ENCODE measurements at places on chromosomes 5 and 9.

GRCh38 chr5:14445013-14445412 is 136.6 kb upstream of the OTULINL start:
- DNase-seq: no peak

GRCh38 chr5:75091597-75091996 is 39.2 kb upstream of the GCNT4 start:
- DNase-seq: no peak

DNA sequence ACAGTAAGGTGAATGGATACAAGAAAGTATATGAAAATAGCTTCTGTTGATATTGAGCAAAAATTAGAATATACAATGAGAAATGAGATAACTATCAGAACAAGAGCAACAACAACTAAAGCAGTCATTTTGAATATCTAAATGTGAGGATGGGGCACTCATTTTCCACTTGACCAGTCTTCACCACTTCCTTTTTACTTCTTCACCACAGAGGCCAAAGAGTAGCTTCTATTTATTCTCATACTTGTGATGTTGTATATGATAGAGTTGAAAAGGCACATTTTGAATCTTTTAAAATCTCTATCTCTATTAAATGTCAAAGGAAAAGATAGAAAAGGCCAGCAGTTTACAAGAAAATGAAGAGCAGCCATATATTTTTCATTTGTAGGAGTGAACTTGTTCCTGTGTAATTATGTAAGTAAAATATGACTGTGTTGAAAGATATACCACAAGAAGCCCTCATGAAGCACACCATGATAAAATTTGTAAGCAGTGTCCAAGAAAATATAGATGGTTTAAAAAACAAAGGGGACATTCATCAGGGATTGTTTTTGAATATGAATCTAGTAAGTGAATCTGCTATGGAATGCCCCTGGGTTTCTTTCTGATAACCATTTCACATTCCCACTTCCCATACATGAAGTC is 39.2 kb downstream of the ADAMTS19 start:
- DNase-seq: no peak

- peak; percentile 72 for DNase-seq
Observed at GRCh38 chr9:35736201-35736633, 3.8 kb downstream of the CREB3 start.

- no peak for DNase-seq
Observed at GRCh38 chr9:6611865-6612264, 33.7 kb downstream of the GLDC start.

GRCh38 chr5:39109606-39110005 is 35.4 kb upstream of the RICTOR start:
- DNase-seq: no peak
